ENCODE measurements at places on chromosomes 6 and 20.

DNA sequence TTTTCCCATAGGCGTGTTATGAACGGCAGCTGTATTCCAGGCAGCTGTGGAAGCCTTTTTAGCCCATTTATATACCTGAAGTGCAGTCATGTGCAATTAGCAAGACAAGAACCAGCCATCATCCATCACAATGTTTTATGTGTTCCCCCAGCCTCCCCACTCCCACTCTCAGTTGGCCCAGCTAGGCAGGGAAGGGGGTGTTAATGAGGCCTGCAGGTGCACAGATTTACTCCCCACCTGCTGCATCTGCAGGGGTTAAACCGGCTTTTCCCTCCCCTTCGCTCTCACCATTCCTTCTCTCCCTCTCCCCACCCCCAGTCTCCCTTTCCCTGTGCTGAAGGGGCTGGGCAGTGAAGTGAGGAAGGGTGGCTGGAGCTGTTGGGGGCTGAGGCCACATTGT lies 149.8 kb upstream of the AKAP12 start:
- DNase-seq: no peak

DNA sequence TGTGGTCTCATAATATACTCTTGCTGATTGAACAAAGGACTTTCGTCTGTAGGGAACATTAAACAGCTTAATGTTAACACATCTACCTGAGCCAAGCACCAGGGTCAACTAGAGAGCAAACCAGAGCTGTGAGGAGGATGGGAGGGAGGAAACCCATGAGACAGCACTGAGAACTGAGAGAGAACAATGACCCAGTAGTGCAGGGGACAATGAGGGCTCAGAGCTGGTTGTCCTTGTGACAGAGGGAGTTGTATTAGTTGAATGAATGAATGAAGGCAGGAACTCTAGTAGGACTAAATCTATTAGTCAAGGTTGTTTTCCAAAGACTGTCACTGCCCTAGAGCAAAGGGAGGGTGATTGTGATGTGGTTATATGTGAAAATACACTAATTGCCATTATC lies 28.2 kb upstream of the GSTA4 start:
- no peak for DNase-seq

- no peak for DNase-seq
Observed at GRCh38 chr6:31968791-31969711, 2.9 kb downstream of the DXO start.

- peak; percentile 46 for DNase-seq
Observed at GRCh38 chr6:28597217-28597835, 71.6 kb downstream of the GPX5 start.

- DNase-seq: no peak
Observed at GRCh38 chr20:46572153-46572552, 21.7 kb upstream of the OCSTAMP start.

DNA sequence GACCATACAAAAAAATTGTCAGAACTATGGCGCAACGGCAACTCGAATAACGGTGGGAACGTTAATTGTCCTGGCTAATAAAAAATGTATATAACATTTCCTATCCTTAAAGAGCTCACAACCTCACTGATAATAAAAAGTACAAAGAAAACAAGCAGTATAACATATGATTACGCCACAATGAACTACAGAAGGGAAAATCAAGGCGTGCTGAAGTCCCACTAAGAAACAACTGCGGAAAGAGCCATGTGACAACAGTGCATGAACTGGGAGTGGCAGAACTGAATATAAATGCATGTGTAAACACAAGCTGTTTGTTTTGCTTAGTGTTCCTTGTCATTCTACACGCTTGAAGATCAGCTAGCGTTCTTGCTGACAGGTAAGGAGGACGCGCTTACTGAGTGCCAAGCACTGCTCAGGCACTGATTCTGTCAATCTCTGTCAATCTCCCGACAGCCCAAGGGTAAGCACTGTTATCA lies 466 bp upstream of the PSMB1 start:
- no peak for DNase-seq

GRCh38 chr6:4853782-4854511 lies 77.7 kb downstream of the CDYL start:
- DNase-seq: no peak

GRCh38 chr20:18360635-18361034 lies 72.3 kb downstream of the ZNF133 start:
- DNase-seq: no peak

DNA sequence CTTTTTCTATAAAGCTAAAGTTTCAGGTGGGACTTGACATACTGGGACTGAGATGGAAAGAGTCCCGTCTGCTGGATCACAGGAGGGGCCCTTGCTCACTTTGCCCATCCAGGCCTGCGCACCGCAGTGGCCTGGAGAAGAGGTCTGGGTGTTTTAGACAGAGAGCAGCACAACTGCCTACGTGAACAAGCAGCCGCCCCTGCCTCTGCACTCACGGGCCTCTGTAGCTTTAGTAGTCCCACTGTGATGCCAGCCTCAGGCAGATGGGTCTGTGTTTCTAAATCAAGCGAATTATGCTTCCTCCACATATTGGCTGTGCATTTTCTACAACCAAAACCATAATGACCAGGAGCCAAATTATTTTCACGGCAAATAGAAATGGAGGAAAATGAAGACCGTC lies 184.8 kb upstream of the FOXQ1 start:
- DNase-seq: no peak

GRCh38 chr6:66328200-66328599 lies 621.2 kb upstream of the EYS start:
- DNase-seq: no peak

DNA sequence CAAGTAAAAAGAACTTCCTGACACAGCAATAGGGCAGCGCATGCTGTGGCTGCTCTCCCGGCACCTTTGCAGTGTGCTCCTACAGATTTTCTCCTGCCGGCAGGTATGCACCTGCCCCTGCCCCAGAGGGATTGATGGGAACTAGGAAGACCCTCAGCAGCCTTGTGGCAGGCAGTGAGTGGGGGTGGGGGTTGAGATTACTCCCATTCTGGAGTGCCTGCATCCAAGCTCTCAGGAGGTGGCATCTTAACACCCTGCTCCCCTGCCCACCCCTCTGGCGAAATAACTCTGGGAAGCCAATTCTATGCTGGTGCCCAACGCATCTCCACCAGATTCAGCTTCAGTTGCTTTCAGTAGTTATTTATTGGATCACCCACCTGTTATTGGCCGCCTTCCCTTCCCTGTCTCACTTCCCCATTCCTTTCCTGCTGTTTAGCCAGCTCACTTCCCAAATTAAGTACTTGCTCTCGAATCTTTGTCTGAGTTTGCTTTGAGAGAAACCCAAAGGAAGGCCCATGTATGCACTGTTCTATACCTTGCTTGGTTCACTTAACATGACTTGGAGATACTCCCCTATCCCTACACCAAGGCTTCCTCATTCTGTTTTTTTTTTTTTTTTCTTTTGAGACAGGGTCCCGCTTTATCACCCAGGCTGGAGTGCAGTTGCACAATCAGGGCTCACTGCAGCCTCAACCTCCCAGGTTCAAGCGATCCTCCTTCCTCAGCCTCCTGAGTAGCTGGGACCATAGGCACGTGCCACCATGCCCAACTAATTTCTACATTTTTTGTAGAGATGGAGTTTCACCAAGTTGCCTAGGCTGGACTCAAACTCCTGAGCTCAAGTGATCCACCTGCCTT lies 29.3 kb upstream of the SLC23A2 start:
- DNase-seq: no peak

- DNase-seq: no peak
Observed at GRCh38 chr6:166179704-166180103, 12.1 kb upstream of the TBXT start.

DNA sequence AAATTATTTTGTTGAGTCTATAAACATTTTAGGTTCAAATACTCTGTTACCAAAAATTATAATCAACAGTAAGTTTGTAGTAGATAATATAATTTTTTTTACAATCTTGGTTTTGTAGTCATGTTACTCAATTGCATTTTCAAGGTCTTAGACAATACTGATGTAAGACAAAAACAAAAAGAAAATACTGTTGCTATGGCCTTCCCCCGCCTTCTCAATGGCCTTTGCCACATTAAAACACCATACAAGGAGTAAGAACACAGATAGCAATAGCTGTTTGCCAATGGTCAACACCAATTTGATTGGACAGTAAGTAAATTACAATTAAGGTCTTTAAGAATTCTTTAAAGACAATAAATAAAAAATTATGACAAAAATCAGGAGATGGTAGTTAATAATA lies 450.2 kb downstream of the CDC5L start:
- DNase-seq: no peak

GRCh38 chr20:47574616-47575364 lies 73.1 kb downstream of the NCOA3 start:
- no peak for DNase-seq

DNA sequence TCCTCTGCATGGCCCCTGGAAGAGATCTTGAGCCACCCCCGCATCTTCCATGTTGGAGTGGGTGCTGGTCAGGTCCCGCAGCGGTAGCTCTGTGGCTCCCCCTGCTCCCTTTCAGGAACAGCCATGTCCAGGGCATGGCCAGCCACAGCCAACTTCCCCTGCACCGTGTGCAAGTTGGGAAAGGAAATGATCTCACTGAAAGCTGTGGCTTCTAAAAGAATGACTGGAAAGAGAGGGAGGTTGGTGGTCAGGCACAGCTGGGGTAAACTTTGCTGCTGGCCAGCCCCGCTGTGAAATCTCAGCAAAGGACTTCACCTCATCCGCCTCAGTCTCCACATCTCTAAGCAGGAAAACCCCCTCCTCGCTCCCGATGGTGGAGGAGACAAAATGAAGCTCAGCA lies 153.6 kb upstream of the CST7 start:
- DNase-seq: no peak

DNA sequence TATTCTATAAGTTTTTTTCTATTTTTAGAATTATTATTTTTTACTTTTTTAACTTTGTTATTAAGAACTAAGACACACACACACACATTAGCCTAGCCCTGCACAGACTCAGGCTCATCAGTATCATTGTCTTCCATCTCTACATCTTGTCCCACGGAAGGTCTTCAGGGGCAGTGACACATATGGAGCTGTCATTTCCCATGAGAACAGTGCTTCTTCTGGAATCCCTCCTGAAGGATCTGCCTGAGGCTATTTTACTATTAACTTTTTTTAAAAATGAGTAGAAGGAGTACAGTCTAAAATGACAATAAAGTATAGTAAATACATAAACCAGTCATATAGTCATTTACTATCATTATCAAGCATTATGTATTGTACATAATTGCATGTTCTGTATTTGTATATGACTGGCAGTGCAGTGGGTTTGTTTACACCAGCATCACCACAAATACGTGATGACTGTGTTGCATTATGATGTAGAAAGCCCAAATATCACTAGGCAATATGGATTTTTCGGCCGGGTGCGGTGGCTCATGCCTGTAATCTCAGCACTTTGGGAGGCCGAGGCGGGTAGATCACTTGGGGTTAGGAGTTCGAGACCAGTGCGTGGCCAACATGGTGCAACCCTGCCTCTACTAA lies 57.9 kb downstream of the HIVEP1 start:
- no peak for DNase-seq

- no peak for DNase-seq
Observed at GRCh38 chr6:148041546-148041945, 301.1 kb upstream of the SASH1 start.

DNA sequence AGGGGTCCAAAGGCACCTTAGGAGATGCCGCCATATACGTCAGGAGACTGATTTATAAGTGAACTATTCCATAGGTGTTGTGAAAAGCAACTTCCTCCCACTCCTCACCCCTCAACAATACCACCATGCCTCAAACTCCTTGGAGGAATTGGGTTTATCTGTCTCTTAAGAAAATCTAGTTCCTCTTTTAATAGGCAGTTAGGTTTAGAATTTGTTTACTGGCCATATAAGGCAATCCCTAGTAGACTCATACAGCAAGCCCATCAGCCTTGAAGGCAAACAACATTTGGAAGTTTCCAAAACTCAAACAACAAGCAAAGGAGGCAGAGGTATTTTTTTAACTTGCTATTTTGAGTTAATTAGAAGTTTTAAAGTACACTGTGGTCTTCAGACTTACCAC lies 66.1 kb downstream of the PRND start:
- DNase-seq: no peak

- no peak for DNase-seq
Observed at GRCh38 chr20:57013217-57013616, 253.2 kb downstream of the BMP7 start.

DNA sequence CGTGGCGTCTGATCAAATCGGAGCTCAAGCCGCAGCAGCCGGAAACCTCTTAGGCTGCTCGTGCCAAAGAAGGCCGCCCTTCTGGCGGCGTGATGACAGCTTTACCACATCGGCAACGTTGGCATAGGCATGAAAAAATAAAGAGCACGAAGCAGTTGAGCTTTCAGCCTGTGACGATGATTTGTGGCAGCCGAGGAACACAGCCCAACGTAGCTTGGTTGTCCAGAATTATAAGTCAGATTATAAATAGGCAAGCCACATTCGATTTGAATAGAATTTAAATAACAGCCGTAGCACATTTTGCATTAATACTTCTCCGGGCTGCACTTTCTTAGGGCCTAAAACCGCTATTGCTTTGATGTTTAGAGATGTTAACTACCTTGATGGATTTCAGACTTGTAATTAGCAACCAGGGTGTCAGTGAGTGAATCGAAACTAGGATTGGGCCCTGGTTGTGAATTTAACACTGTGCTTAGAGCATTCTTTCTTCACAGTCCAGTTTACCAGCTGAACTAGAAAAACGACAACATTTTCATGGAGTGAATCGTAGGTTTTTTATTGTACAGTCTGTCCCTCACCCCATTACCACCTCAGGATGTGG lies 864 bp upstream of the BCLAF1 start:
- peak; percentile 6 for DNase-seq

DNA sequence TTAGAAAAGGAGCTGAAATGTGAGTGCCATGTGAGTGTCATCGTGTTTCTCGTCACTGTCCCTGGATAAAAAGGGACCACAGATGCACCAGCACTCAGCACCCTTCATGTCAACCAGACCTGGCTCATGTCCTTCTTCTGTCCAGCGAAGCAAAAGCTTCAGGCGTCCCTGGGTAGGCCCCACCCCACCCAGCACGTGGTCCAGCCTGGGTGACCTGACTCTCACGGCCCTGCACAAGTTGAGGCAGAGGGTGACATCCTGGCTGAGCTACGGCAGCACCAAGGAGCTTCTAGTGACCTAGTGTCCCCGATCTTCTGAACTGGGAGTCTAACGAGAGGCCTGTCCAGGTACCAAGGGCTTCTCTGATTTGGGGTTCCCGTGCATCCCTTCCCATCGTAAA lies 37.8 kb downstream of the PSMG4 start:
- no peak for DNase-seq

- no peak for DNase-seq
Observed at GRCh38 chr6:142255785-142256184, 46.0 kb upstream of the ADGRG6 start.

GRCh38 chr6:135853227-135853626 lies 1.7 kb downstream of the PDE7B start:
- no peak for DNase-seq

GRCh38 chr6:912871-913835 lies 220.2 kb upstream of the EXOC2 start:
- no peak for DNase-seq

GRCh38 chr6:163570579-163571231 lies 156.2 kb downstream of the QKI start:
- DNase-seq: no peak
